ENCODE measurements at places on chromosomes 16 and 17.

- DNase-seq = no peak
Observed at GRCh38 chr16:86577314-86577971, 906 bp upstream of the FOXL1 start.

DNA sequence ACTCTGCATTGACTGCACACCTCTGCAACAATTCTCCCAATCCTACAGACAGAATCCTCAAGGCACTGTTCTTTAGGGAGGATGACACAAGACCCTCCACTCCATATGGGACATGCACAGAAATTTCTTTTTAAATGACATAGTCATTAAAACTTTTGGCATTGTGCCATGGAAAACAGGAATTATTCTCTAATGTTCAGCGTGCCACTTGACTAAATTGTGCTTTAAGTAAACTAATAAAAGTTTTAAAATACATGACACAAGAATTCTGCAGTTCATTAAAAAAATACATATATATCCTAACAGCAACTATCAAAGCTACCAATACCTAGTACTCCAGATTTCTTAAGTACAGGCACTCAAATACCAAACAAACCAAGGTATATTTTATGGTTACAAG is 16.0 kb downstream of the CEP112 start:
- no peak for DNase-seq

GRCh38 chr17:15261258-15261801 is 3.8 kb downstream of the PMP22 start:
- DNase-seq = no peak

GRCh38 chr16:27978876-27979275 is 84.6 kb downstream of the GSG1L start:
- no peak for DNase-seq

GRCh38 chr17:11031787-11032186 is 193.9 kb upstream of the PIRT start:
- DNase-seq = no peak

DNA sequence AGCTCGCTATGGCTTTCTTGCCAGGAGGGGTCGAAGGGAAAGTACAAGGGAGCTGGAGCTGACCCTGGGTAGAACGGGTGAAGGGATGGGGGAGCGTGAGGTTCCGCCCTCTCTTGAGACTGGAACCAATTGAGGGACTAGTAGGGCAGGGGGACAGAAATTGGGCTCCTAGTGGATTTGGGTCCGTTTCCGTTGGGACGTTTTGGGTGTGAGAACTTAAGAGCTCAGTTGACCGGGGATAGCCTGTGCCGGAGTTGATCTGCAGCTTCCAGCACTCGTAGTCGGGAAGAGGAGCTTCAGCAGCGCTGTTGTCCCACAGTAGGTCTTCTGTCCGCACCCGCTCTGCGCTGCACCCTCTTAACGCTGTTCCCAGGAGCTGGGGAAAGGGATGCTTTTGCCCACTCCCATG is 481 bp downstream of the CNTROB start:
- no peak for DNase-seq

DNA sequence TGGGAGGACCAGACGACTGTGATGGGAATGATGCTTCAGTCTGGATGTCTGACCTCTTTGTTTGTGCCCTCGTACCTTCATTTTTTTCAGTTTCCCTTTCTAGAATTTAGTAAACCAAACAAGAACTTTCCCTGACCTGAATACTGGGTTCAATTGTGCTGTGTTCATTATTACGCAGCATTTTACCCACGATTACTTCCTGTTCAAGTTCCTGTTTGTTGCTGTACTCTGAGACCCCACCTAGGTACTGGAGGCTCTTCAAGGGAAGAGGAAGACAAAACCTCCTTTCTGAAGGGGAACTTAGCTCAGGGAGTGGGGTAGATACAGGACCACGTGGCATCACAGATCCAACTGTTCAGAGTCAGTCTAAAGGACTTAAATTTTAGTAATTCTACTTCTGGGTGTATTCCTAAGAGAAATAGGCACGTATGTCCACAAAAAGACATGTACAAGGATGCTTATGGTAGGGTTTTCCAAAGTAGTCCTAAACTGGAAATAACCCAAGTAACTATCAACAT is 9.2 kb upstream of the PRKCB start:
- no peak for DNase-seq

DNA sequence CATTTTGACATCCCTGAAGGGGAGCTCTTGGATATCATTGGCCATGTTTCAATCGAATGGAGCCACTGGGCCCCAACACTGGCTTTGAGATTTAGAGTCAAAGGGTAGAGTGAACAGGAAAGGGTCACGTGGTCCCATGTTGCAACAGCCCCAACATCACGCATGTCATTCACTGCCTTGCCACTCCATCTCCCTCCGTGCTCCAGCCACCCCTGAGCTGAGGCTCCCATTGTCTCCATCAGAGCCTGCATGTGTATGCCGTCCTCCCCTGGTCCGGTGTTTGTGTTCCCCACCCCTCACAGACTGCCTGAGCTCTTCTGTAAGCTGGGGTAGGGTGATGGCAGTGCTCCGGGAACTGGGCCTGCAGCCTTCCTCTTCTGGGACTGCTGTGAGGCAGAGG is 12.1 kb downstream of the NFE2L1 start:
- no peak for DNase-seq

GRCh38 chr17:252456-252855 is 71.0 kb upstream of the DOC2B start:
- no peak for DNase-seq

GRCh38 chr16:31128711-31129567 is 6.6 kb downstream of the PRSS8 start:
- no peak for DNase-seq

GRCh38 chr17:78958641-78959127 is 21.0 kb downstream of the LGALS3BP start:
- no peak for DNase-seq

- no peak for DNase-seq
Observed at GRCh38 chr16:7513429-7513828, 180.8 kb downstream of the RBFOX1 start.

DNA sequence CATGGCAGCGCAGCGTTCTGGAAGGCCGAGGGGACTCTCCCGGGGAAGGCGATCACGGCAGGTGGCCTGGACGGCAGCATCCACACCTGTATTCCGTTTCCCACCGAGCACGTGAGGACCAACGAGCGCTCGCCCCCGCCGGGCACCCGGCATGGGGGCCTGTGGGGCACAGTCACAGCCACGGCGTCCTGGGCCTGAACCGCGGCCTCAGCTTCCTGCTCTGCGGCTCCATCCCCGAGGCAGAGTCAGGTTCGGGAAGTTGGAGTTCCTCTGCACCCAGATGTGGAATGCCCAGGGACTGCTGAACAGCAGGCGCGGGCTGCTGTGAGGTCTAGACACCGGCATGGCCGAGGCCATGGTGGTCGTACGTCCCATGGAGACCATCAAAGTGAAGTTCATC is 1713.9 kb downstream of the TP53TG3F start:
- DNase-seq = no peak

DNA sequence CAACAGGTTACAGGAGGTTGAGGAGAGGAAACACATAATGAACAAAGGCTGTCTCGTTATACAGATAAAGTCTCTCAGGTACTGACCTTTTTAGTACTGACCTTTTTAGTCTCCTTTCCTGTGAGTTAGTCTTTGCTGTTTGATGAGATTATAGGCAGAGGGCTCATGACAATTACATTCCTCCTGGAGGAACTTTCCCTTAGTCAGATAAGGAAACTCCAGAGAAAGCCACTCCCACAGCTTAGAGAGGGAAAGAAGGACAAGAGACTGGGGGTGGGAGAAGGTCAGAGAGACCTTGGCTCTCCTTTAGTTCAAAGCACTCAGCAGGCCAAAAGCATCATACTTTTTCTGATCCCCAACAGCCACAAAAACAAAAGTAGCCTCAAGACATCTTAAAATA is 15.3 kb upstream of the PSMD7 start:
- DNase-seq = no peak

DNA sequence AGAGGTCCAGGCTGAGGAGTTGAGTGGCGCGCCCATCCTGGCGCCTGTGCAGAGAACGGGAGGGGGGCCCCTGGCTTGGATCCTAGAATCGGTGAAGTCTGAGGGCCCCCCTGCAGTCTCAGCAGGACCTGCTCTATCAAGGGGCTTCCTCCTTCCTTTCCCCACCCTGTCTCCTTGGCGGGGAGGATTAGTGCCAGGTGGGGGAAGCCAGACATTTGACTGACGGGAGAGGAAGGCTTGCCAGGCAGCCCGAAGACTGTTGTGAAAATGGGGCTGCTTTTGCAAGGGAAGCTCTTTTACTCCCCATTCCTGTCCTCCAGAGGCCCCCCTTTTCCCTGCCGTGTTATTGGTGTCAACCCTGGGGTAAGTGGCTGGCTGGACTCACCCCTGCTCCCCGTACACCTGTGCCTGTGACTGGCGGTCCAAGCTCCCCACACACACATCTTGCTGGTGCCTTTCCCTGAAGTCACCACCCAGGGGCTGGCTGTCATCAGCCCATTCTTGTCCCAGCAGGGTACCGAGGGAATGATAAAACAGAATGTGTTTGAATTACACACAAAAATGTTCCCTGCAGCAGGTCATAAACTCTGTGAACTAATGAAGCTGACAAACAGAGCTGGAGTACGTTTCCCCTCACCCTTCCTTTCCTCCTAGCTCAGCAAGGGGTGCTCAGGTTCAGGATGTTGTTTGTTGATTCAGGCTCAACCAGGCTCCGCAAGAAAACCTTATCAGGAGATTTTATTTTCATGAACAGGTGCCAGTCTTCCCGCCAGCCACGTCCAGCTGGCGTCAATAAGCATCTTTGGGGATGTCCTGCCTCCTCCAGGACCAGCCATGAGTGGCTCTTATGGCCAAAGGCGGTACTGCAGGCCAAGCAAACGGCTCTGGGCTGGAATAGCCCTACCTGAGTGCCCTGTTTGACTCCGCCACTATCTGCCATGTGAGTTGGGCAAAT is 4.4 kb upstream of the ARMC7 start:
- no peak for DNase-seq

- no peak for DNase-seq
Observed at GRCh38 chr16:71387045-71387871, 28.7 kb downstream of the CALB2 start.

- DNase-seq = no peak
Observed at GRCh38 chr17:44917456-44917855, 2.2 kb upstream of the GFAP start.

DNA sequence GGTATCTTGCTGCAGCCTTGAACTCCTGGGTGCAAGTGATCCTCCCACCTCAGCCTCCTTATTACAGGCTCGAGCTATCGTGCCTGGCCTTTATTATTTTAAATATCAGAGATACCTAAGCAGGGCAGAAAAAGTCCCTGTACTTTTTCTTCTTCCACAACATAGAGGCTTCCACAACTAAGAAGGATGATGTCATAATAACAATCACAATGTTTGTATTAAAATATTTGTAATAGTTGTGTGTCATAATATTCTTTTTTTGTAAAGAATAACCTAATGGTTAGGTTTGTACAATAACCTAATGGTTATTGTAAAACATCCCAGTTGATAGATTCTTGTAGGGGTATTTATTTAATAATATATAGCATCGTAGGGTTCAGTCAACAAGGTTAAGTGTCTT is 26.7 kb upstream of the DUSP14 start:
- no peak for DNase-seq

DNA sequence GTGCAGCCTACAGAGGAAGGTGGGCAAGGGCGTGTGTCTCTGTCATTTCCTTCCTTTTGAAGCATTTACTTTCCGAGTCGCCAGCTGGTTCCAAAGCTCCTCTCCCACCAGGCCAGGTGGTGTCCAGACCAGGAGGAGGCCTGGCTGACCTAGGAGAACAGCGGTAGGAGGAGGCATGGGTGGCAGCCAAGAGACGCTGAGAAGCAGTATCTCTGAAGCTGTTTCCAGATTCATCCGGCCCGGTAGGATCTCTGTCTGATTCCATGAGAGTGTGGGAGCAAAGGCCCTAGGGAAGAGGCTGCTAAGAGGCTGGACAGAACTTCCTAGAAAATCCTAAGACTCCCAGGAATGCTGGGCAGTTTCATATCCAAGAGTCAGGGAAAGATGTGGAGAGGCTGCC is 20.3 kb downstream of the MEOX1 start:
- no peak for DNase-seq

DNA sequence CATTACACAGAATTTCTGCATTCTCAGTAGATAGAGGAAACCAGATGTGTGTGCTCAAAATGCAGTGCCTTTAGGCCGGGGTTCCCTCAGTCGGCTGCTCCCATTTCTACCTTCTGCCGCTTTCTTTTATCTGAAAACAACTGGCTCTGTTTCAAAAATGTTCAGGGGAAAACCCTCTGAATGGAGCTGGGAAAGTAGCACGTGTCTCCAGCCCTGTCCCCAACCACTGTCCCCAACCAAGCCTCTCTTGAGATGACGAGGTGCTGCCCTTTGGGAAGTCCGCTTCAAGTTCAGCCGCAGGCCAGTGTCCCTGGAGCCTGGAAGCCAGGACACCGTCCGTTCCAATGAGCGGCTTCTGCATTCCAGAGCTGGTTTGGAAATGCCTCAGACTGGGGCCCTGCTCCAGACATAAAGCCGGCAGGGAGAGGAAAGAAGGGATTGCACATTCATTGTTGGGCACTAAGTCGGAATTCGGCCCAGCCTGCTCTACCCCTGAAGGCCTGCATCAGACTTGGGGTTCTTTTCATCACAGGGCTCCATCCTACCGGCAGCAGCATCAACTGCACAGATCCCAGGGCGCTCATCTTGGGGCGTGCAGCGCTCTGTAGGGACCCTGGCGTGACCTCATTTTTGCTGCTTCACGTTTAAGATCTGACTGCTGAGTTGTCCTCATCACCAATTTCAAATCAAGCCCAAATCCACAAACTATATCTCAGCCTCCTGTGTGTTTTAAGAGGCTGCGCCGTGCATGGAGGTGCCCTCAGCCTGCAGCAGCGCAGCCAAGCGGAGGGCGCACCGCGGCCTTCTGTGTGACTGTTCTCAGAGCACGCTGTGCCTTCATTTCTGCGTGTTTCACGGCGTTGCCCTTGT is 111.3 kb downstream of the BANP start:
- DNase-seq = no peak

DNA sequence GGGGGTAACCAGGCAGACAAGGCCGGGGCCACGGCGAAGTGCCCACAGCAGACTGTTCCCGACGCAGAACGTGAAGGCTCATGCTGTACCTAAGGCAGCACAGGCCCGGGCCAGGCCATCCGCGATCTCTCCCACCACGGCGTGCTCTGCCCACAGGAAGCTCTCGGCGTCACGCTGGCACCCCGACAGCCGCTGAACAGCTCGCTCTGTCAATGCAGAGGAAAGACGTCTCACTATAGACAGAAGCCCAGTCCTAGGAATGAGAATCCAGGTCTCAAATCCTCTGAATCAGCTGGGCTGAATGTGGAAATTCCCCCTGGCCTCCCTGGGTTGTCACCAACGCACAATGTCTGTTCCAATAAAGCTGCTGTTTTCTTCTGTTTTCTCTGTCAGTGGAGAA is 21.4 kb downstream of the SERPINF1 start:
- no peak for DNase-seq
